A549 treated with Hydrocortisone at 1 μM for 4 hours (cell line): ENCODE measurements at places on chromosomes 1 and 21. TPM values are rescaled to one million over a fixed set of nuclear protein-coding genes. Genes with fewer than 3 reads are reported as not detected.

The DARS2 gene
- 37.4 to 52.5 TPM (median 41.9 TPM) in 5 replicates for total RNA-seq

The AADACL3 gene
- not detected in 5 replicates for total RNA-seq

The ARMH1 gene
- 0.55 to 1.1 TPM (median 0.92 TPM) in 5 replicates for total RNA-seq

The S100A14 gene
- 0.14 to 0.82 TPM (median 0.52 TPM) in 5 replicates for total RNA-seq

The SELENOF gene
- total RNA-seq = 152 to 169 TPM (median 155 TPM) in 5 replicates

The B3GALT5 gene
- 0.13 to 0.20 TPM (median 0.13 TPM) in 5 replicates for total RNA-seq

The NES gene
- total RNA-seq = 1.0 to 1.5 TPM (median 1.2 TPM) in 5 replicates

The CLEC20A gene
- not detected in 5 replicates for total RNA-seq

The OR6N1 gene
- total RNA-seq = not detected in 5 replicates

The HEYL gene
- 2.9 to 3.6 TPM (median 3.4 TPM) in 5 replicates for total RNA-seq

The GBP6 gene
- total RNA-seq = not detected in 5 replicates

The DCLRE1B gene
- total RNA-seq = 8.2 to 11.1 TPM (median 8.6 TPM) in 5 replicates

The FCGR1A gene
- not detected in 5 replicates for total RNA-seq

The SMCP gene
- total RNA-seq = not detected in 5 replicates

The SEMA6C gene
- 1.3 to 2.2 TPM (median 1.6 TPM) in 5 replicates for total RNA-seq

The KCNA3 gene
- total RNA-seq = not detected in 5 replicates

The TPR gene
- 39.2 to 44.0 TPM (median 42.2 TPM) in 5 replicates for total RNA-seq

The LIPI gene
- total RNA-seq = not detected in 5 replicates

The ADAMTS1 gene
- 0.02 to 0.59 TPM (median 0.08 TPM) in 5 replicates for total RNA-seq

The MPC2 gene
- total RNA-seq = 39.6 to 80.5 TPM (median 74.2 TPM) in 5 replicates

The HSPB7 gene
- total RNA-seq = 0.05 to 0.14 TPM (median 0.07 TPM) in 4 of 5 replicates, not detected in the other

The OR2L2 gene
- not detected in 5 replicates for total RNA-seq

The FCRL6 gene
- total RNA-seq = not detected in 5 replicates

The UBASH3A gene
- total RNA-seq = 0.12 to 0.20 TPM (median 0.13 TPM) in 5 replicates

The GIPC2 gene
- total RNA-seq = 0.03 to 0.07 TPM in 2 of 5 replicates, not detected in the others

The S100A9 gene
- total RNA-seq = 0.46 to 1.2 TPM (median 0.75 TPM) in 4 of 5 replicates, not detected in the other
